ENCODE measurements at places on chromosomes 13 and 19. TPM values are rescaled to one million over a fixed set of nuclear protein-coding genes. Genes with fewer than 3 reads are reported as not detected.

- H3K4me1 ChIP-seq, result peaks cover 8% of the 10 kb centered on the region
- no peaks in the 10 kb centered on the region for H3K27me3 ChIP-seq
- no peak overlapping the region for H3K4me3 ChIP-seq
- H3K36me3 ChIP-seq, result no peaks in the 10 kb centered on the region
Measured at GRCh38 chr13:24056616-24057137, 103.8 kb upstream of the SPATA13 start.

DNA sequence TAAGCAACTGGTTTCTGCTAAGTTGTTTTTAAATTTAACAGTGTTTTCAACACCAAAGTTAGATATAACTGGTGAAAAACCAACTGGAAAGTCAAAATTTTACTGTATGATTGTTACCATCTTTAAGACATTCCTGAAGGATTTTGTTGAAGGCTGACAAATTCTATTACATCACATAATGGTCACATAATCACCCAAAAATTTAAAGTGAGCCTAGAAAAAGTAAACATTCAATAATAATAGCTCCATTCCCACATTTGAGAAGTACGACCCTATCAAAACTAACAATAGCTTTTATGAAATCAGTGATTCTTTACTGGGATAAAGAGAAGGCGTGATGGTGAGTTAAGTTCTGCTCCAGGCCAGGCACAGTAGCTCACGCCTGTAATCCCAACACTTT, 51.6 kb downstream of the USP12 start:
- peaks cover 84% of the 10 kb centered on the region for H3K36me3 ChIP-seq
- no peak overlapping the region for H3K27ac ChIP-seq
- no peaks in the 10 kb centered on the region for H3K27me3 ChIP-seq
- no peak for DNase-seq
- H3K4me3 ChIP-seq, result no peak overlapping the region

GRCh38 chr13:111468037-111468959, 147.9 kb downstream of the TEX29 start:
- H3K27ac ChIP-seq, result no peak overlapping the region
- no peaks in the 10 kb centered on the region for H3K36me3 ChIP-seq
- no peak for DNase-seq
- H3K4me1 ChIP-seq, result no peaks in the 10 kb centered on the region
- no peak overlapping the region for H3K4me3 ChIP-seq
- peaks cover 11% of the 10 kb centered on the region for H3K27me3 ChIP-seq

GRCh38 chr13:50116430-50116973, 101.3 kb downstream of the KCNRG start:
- peaks cover 2% of the 10 kb centered on the region for H3K36me3 ChIP-seq
- H3K4me1 ChIP-seq, result peaks cover 2% of the 10 kb centered on the region
- H3K27ac ChIP-seq, result no peak overlapping the region
- H3K4me3 ChIP-seq, result no peak overlapping the region
- no peak for DNase-seq
- no peaks in the 10 kb centered on the region for H3K27me3 ChIP-seq

DNA sequence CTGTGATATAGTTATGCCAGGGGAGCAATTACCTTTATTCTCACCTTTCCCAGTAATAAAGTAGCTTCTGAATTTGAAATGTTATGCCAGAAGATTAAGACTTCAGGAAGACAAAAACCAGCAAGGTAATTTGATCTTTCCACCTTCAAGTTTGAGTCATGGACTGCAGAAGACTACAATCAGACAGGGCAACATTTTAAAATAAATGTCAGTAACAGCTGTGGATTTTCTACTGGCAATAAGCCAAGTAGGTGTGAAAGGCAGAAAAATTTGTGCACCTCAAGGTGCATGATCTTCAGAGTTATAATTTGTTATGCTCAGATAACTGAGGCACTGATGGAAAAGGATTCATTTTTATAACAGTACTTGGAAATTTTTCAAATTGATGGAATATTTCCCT, 54.9 kb downstream of the SLITRK1 start:
- H3K4me3 ChIP-seq, result no peak overlapping the region
- no peaks in the 10 kb centered on the region for H3K4me1 ChIP-seq
- no peaks in the 10 kb centered on the region for H3K36me3 ChIP-seq
- no peak for DNase-seq

GRCh38 chr13:73054712-73055111, 4.1 kb upstream of the KLF5 start:
- no peak overlapping the region for H3K27ac ChIP-seq
- H3K27me3 ChIP-seq, result peaks cover 47% of the 10 kb centered on the region
- no peak for DNase-seq
- peaks cover 4% of the 10 kb centered on the region for H3K4me1 ChIP-seq
- H3K4me3 ChIP-seq, result no peak overlapping the region

- H3K4me1 ChIP-seq, result no peaks in the 10 kb centered on the region
- no peaks in the 10 kb centered on the region for H3K27me3 ChIP-seq
- no peak overlapping the region for H3K27ac ChIP-seq
Measured at GRCh38 chr19:35291259-35291658, 702 bp upstream of the MAG start.

Gene SHD
- total RNA-seq, result not detected

- H3K4me3 ChIP-seq, result no peak overlapping the region
- H3K27me3 ChIP-seq, result no peaks in the 10 kb centered on the region
- H3K36me3 ChIP-seq, result no peaks in the 10 kb centered on the region
- H3K4me1 ChIP-seq, result peaks cover 5% of the 10 kb centered on the region
- DNase-seq, result no peak
Measured at GRCh38 chr13:71829547-71829946, 37.5 kb downstream of the DACH1 start.

DNA sequence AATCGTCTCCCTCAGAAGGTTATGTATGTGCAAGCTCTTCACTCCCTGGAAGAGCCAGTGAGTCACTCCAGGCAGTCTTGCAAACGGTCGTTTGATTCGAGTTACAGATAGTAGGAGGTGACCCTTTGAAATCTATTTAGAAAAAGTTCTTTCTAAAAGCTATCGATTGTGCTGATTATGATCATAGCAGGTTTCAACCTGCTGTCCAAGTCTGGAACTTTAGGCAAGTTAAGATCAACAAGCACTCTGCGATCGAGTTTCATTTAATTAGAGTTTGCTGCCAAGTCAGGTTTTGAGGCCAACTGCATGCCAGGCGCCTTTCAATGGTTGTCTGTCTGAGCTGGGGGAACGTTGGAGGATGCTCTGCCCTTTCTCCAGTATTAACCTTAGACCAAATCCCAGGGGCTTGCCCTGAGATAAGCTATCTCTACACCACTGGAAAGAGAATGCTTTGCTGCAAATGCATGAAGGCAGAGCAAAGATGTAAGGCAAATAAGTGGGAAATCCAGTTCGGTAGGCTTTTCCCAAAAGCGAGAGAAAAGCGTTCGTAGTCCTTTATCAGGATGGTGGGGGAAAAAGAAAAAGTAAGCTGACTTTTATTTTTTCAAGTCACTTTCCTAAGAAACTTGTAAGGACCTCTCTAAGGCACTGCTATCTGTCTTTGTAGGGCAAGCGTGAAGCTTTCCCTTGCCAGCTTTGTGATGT, 287.5 kb downstream of the ATP8A2 start:
- no peaks in the 10 kb centered on the region for H3K36me3 ChIP-seq
- no peak for DNase-seq
- no peak overlapping the region for H3K27ac ChIP-seq
- no peak overlapping the region for H3K4me3 ChIP-seq
- H3K4me1 ChIP-seq, result no peaks in the 10 kb centered on the region

GRCh38 chr13:30742901-30743300, 7.6 kb downstream of the ALOX5AP start:
- H3K27ac ChIP-seq, result no peak overlapping the region
- peaks cover 6% of the 10 kb centered on the region for H3K27me3 ChIP-seq
- peaks cover 61% of the 10 kb centered on the region for H3K4me1 ChIP-seq
- H3K36me3 ChIP-seq, result peaks cover 27% of the 10 kb centered on the region
- no peak for DNase-seq

Gene THSD1
- 0.14 TPM for total RNA-seq

DNA sequence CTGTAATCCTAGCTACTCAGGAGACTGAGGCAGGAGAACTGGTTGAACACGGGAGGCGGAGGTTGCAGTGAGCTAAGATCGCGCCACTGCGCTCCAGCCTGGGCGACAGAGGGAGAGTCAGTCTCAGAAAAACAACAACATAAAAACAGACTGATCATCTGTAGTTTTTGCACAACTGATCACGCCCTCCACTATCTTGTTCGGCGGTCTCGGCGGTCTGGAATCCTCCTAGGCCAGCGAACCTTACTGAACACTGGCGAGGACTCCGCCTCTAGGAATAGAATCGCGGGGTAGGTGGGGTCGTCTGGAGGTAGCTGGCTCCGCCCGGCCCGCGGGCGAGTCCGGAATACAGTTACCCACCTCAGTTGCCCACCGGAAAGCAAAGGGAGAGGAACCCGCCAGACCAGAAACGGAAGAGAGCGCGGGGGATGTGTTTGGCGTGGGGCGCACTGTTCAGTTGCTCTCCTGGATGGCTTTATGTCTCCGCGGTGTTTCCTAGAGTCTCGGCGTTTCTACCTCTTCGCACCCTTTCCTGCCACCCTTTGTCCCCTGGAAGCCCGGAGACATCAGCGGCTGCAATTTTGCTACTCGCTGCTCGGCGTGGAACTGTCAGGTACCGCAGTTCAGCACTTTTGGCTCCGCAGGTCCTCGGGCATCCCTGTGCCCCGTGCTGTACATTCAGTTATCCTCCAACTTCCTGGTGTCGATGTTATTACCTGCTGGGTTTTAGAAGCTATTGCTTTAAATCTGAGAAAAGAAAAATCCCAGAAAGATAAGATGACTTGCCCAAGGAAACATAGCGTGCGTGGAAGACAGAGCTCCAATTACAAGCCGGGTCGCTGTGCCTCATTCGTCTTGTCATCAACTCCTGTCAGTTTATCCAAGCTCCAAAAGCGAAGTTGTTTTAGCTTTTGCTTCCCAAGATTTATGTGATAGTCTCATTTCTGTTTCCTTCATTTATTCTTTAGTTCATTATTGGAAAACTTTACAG, 24.9 kb upstream of the HNRNPA1L2 start:
- peaks cover 30% of the 10 kb centered on the region for H3K4me1 ChIP-seq
- H3K36me3 ChIP-seq, result peaks cover 9% of the 10 kb centered on the region
- no peaks in the 10 kb centered on the region for H3K27me3 ChIP-seq
- H3K4me3 ChIP-seq, result peak overlapping the region; percentile 100
- H3K27ac ChIP-seq, result peak overlapping the region; percentile 90

DNA sequence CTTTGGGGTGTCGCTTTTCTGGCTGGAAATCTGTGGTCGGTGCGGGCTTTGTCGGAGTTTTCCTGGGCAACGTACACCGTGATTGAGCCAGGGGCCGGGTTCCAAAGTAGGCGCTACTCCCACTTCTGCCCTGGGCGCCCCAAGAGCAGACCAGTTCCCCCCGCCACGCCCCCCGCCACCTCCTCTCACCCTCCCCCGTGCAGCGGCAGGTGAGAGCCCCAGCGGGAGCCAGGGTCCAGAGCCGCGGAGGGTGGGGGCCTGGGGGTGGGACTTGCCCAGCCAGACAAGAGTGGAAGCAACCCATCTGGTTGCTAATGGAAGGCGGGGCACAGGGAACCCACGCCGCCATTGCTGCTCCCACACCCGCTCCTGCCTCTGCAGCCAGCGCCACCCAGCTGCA, 2195.9 kb downstream of the PCDH9 start:
- H3K4me1 ChIP-seq, result no peaks in the 10 kb centered on the region
- no peak for DNase-seq
- no peak overlapping the region for H3K4me3 ChIP-seq
- no peak overlapping the region for H3K27ac ChIP-seq
- no peaks in the 10 kb centered on the region for H3K27me3 ChIP-seq
- H3K36me3 ChIP-seq, result no peaks in the 10 kb centered on the region

- H3K27me3 ChIP-seq, result peaks cover 66% of the 10 kb centered on the region
- no peak overlapping the region for H3K4me3 ChIP-seq
- DNase-seq, result no peak
- no peaks in the 10 kb centered on the region for H3K4me1 ChIP-seq
Measured at GRCh38 chr19:1317274-1318003, 31.8 kb downstream of the EFNA2 start.

DNA sequence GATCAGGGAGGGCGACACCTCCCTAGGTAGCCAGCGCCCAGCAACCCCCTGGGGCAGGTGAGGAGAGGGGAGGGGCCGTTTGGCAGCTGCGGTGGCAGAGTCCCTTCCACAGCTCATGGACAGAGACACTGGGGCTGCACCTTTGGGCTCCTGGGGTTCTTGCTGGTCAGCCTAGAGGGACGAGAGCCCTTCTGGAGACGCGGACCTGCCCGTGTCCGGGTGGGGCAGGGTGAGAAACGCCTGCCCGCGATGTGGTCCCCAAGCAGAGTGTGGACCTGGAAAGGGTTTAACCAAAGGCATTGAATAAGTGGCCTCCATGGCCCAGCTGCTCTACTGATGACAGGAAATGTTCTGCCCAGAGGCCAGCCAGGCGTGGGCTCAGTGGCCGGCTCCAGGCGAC, 38.3 kb downstream of the ADPRHL1 start:
- no peaks in the 10 kb centered on the region for H3K4me1 ChIP-seq
- no peaks in the 10 kb centered on the region for H3K36me3 ChIP-seq
- no peak overlapping the region for H3K4me3 ChIP-seq
- H3K27ac ChIP-seq, result no peak overlapping the region

- H3K27ac ChIP-seq, result no peak overlapping the region
- DNase-seq, result no peak
Measured at GRCh38 chr19:11299946-11300810, 4.2 kb downstream of the TSPAN16 start.

Gene TIMM50
- total RNA-seq, result 137 TPM

Gene KRTDAP
- total RNA-seq, result not detected

GRCh38 chr13:44048326-44048725, 168.6 kb downstream of the LACC1 start:
- no peak for DNase-seq
- H3K27me3 ChIP-seq, result peaks cover 27% of the 10 kb centered on the region
- no peak overlapping the region for H3K4me3 ChIP-seq
- no peaks in the 10 kb centered on the region for H3K36me3 ChIP-seq
- peaks cover 1% of the 10 kb centered on the region for H3K4me1 ChIP-seq
- no peak overlapping the region for H3K27ac ChIP-seq

GRCh38 chr13:90553159-90553558, 794.3 kb upstream of the MIR17HG start:
- no peaks in the 10 kb centered on the region for H3K36me3 ChIP-seq
- no peak for DNase-seq
- H3K4me1 ChIP-seq, result no peaks in the 10 kb centered on the region
- no peak overlapping the region for H3K4me3 ChIP-seq
- H3K27me3 ChIP-seq, result no peaks in the 10 kb centered on the region
- H3K27ac ChIP-seq, result no peak overlapping the region

GRCh38 chr13:109698779-109699178, 87.6 kb downstream of the IRS2 start:
- no peak overlapping the region for H3K27ac ChIP-seq
- peaks cover 6% of the 10 kb centered on the region for H3K27me3 ChIP-seq
- no peak for DNase-seq
- H3K4me1 ChIP-seq, result peaks cover 6% of the 10 kb centered on the region
- H3K36me3 ChIP-seq, result no peaks in the 10 kb centered on the region

- H3K4me1 ChIP-seq, result no peaks in the 10 kb centered on the region
- DNase-seq, result no peak
- H3K4me3 ChIP-seq, result no peak overlapping the region
Measured at GRCh38 chr13:91904005-91904404, 505.6 kb downstream of the GPC5 start.
